Stimulated activated CD4-positive, alpha-beta T cell treated with anti-CD3 and anti-CD28 coated beads, Interleukin-1b, Interleukin-23, amount 100 ng/mL, for 1 hour (primary cell): ENCODE measurements at places on chromosomes 1 and 21.

DNA sequence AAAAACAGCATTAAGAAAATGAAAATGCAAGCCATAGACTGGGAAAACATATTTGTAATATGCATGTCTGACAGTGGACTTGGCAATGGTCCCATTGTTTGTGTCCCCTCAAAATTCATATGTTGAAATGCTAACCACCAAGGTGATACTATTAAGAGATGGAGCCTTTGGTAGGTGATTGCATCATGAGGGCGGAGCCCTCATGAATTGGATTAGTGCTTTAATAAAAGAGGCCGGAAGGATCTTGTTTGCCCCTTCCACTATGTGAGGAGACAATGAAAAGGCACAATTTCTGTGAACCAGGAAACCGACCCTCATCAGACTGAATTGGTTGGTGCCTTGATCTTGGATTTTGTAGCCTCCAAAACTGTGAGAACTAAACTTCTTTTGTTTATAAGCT lies 232.3 kb downstream of the GPR52 start:
- no peak for DNase-seq

DNA sequence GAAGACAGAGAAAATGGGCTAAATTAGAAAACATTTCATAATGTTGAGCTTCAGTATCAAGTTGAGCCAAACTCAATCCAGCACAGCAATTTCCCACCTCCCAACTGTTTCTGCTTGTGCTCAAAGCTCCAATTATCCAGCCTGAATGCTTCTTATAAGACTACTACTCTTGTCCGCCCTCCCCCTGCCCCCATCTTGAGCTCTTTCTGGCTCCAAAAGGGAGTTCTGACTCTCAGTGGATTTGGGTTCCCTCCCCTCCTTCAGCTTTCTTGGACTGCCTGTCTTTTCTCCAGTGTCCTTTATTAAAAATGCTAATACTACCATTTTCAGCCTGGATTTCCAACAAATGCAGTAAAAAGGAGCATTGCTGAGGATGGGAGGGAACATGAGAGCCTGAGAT lies 174.8 kb downstream of the ASTN1 start:
- no peak for DNase-seq

DNA sequence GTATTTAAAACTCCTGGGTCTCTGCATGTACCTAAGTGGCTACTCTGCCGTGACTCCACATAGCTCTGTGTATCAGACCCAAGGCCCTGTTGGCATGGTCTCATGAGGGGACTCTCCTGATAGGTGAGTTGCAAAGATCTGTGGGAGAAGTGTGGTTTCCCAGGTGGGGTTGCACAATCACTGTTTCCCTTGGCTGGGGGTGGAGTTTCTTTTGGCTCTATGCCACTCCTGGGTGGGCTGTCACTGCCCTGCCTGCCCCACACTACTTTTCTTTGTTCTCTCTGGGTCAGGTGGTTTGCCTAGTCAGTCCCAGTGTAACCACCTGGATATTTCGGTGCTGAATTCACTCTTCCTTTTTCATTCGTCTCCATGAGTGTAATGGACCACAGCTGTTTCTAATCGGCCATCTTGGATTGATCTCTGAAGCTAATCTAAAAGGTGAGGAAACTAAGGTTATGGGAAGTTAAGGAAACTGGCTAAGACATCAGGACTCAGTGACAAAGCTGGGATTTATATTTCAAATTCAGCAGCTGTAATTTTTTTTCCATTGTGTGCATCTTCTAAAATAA lies 97.1 kb upstream of the CACYBP start:
- DNase-seq = no peak

- no peak for DNase-seq
Measured at GRCh38 chr1:75785320-75785982, 605 bp upstream of the RABGGTB start.

DNA sequence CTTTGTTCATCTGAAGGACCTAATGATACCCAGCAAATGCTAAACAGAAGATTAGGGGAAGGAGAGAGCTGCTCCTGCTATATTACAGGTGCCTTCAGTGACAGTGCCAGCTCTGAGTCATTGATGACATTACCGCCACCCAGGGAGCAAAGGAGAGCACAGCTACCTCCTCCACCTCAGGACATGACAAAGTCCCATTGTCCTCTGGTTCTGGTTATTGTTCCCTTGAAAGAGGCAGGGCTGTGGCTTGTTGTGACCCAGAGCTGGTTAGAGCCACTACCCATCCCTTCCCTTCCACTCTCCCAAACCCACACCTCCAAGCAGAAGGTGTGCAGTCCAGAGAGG lies 363.5 kb upstream of the DUSP10 start:
- no peak for DNase-seq

DNA sequence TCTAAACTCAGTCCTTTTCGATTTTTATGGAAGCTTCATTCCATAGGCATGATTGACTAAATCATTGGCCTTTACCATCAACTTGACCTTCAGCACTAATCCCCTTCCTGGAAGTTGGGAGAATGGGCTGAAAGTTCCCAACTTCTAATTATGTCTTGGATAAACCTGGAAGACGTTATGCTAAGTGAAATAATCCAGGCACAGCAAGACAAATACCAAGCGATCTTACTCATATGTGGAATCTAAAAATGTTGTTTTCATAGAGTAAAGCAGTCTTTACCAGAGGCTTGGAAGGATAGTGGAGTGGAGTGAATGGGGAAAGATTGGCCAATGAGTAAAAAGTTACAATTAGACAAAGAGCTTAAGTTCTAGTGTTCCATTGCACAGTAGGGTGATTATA lies 1453.2 kb downstream of the PLA2G4A start:
- DNase-seq = no peak

- DNase-seq = no peak
Measured at GRCh38 chr1:85134583-85135391, 66.0 kb downstream of the SYDE2 start.

- no peak for DNase-seq
Measured at GRCh38 chr1:111141245-111142220, 1.5 kb downstream of the CEPT1 start.

DNA sequence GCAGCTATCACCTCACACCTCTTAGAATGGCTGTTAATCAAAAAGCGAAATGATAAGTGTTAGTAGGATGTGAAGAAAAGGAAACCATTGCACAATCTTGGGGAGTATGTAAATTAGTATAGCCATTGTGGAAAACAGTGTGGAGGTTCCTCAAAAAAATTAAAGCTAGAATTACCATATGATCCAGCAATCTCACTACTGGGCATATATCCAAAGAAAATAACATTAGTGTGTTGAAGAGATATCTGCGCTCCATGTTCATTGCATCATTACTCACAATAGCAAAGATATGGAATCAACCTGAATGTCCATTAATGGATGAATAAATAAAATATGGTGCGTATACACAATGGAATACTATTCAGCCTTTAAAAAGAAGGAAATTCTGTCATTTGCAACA lies 68.9 kb downstream of the SNRPE start:
- no peak for DNase-seq

GRCh38 chr1:183726825-183727224 lies 73.7 kb upstream of the APOBEC4 start:
- DNase-seq = no peak

DNA sequence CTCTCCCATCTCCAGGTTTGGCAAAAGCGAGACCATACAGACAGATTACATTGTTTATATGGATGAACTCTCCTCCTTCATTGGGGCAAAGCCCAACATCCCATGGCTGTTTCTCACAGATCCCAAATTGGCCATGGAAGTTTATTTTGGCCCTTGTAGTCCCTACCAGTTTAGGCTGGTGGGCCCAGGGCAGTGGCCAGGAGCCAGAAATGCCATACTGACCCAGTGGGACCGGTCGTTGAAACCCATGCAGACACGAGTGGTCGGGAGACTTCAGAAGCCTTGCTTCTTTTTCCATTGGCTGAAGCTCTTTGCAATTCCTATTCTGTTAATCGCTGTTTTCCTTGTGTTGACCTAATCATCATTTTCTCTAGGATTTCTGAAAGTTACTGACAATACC lies 26.4 kb downstream of the FMO3 start:
- no peak for DNase-seq

DNA sequence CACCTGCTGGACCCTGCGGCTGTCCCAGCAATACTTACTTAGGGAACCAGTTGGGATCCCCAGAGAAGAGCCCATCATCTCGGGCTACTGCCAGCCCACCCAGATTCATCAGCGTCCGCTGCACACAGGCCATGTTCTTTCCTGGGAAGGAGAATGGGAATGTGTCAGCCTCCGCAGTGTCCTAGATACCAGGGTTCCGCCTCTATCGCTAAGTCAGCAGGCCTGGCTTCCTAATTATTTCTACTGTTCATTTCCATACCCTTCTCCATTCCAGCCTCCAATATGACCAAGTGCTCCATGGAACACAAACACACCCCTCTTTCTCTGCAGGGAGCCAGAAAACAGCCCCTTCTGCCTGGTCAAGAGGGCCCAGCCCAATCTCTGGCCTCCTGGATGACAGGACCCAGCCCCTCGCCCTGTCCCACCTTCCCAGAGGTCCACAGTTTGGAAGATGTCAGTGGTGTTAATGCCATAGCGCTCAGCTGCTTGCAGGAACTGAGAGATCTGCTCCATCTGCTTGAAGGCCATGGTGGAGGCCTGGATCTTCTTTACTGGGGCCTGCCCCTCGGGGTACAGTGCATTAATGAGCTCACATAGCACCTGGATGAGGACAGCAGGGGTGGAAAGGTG lies 6.0 kb downstream of the TAGLN2 start:
- DNase-seq = no peak

DNA sequence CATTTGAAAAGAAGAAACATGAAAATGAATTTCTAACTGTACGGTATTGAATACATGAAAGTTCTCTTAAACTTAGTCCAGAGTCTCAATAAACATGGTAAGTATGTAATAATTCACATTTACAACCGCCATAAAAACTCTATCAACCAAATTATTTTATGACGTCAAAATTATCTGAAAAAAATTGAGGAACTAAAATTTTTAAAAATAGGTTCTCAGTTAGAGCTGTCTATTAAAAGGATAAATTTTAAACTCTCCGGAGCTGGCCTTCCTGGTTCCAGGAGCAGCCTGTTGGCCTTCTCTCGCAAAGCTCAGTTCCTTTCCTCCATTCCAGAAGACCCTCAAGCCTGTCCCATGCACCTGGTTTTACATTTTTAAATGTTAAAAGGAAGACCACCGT lies 18.7 kb upstream of the ETS2 start:
- no peak for DNase-seq

- DNase-seq = no peak
Measured at GRCh38 chr1:174815474-174815908, 184.3 kb upstream of the CACYBP start.

DNA sequence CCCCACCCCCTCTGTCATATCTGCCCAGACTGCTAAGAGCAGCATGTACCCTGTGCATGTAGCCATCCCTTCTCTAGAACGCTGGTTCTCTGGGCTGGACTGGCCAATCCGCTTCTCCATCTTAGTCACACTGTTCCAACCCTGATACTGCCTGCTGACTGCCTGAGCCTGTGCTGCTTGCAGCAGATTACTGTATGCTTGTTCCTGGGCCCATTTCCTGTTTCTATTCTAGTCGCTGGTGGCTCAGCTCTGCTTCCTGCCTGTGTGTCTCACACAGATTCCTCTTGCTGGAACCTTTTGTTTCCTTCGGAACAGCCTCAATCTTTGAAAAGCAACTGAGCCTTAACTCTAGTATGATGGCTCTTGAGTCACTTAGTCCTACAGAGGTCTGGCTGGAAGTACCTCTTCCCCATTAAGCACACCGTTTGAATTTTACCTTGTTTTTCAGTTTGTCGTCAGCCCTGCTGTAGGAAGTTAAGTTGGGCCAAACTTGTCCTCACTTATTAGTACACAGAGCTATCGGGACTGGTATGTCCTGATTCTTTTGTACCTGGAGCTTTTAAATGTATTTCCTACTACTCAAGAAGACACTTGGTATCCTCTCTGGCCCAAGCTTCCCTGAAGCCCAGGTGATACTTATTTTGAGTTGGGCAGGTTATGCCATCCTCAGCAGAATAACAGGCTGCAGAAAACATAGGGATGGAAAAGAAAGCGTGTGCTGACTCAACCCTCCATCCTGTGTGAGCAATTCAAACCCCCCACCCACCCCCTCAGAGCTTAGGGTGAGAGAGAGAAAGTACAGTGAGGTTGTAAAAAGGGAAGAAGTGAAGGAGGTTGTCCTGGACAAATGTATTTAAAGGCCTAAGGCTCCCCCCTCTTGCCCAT lies 43.4 kb upstream of the PIGV start:
- peak; percentile 40 for DNase-seq

GRCh38 chr1:48803474-48803873 lies 26.8 kb upstream of the BEND5 start:
- DNase-seq = no peak

DNA sequence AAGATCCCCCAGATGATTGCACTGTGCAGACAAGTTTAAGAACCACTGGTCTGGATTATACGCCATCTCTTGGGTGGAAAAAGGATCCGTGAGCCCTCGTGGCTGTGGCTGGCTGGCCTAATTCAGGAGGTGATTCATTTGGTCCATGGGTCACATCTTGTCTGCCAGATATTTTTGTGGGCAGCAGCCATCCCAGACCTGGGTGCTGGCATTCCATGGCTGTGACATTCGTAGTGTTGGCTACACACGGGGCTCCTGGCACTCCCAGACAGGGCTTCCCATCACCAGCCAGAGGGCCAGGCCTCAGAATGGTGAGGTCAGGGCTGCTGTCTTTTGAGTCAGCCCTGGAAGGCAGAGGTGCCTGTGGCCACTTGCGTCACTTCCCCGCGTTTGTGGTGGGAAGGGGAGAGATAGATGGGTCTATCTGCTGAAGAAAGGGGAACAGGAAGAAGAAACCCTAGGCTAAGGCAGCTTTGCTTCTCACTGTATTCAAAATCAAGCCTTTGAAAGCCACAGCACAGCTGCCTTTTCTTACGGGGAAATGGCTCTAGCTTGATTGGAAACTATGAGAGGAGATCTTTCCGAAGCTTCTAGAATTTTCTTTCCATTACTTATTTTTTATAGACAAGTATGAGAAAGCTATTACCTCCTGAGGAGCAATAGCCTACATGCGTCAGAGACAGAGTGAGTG lies 32.4 kb downstream of the EIF2D start:
- DNase-seq = peak; percentile 66

DNA sequence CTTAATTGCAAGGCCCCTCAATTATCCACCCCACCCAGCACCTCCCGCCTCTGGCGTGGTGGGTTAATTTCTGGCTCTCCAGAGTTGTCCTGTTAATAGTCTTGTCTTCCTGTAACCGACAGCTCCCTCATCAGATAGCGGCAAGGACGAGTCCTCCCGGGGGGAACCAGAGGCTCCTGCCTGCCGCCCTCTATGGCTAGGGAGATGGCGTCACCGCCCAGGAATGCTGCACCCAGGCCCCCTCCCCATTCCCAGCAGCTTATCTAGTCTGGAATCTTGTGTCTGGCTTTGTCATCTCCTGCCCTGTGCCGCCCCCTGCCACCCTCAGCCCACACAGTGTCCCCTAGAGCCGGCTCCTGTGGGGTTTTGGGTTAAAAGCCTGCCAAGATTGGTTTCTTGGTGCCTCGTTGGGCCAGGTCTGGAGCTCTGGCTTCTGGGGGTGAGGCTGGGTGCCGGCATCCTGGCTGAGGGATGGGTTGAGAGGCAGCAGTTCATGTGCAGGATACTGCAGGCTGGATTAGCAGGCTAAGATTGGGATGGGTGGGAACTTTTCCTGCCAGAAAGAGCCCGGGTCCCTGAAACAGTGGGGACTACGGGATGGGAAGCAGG lies 48.8 kb downstream of the EDN2 start:
- no peak for DNase-seq
